ENCODE measurements at places on chromosomes 13 and 19.

GRCh38 chr13:25674371-25674770, 302.6 kb downstream of the ATP8A2 start:
- no peak for DNase-seq

DNA sequence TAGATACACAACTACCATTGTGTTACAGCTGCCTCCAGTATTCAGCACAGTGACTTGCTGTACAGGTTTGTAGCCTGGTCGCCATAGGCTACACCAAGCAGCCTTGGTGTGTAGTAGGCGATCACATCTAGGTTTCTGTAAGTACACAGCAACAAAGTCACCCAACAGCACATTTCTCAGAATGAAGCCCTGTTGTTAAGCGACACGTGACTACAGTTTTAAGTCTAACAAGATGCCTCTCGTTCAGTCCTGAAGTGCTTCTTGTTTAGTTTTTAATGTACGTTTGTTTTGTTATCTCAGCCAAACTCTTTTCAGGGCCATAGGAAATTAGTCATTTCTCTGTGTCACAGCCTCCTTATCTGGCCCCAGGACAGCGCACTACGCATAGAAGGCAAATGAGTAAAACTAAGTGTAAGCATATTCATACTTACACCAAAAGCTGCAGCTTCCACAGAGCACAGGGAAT, 50.0 kb upstream of the GPR183 start:
- DNase-seq = no peak

GRCh38 chr19:44889830-44890365, 1.2 kb upstream of the TOMM40 start:
- no peak for DNase-seq

DNA sequence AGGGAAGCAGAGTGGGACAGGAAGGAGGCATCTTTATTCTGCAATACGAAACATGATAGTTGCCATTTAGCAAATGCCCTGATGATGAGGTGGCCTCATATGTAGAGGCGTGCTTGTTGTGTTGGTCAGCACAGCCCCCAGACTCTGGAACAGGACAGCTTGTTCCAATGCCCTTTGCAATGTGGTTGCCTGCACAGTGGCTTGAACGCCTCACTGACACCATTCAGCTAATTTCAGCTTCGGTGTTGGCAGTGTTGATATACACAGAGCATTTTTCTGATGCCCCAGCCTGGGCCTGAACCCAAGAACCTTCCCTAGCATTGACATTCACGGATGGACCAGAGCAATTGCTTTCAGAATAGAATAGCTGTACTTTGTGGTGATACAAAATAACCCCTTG, 133.3 kb downstream of the HS6ST3 start:
- no peak for DNase-seq

DNA sequence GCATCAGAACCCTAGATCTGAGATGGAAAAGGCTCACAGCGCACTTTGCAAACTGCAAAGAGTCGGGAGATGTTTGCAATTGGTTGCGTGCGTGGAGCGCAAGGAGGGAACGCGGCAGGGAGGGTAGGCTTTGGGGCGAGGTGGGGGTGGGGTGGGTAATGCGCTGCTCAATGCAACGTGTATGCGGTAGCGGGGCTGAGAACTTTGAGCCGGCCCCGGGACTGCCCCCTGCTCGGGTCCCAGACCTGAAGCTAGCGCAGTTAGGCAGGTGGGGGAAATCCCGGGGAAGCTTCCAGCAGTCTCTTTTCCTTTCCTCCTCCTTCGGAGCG, 971 bp downstream of the FOSB start:
- DNase-seq = no peak

- no peak for DNase-seq
Observed at GRCh38 chr13:112448621-112449544, 72.7 kb downstream of the SPACA7 start.

DNA sequence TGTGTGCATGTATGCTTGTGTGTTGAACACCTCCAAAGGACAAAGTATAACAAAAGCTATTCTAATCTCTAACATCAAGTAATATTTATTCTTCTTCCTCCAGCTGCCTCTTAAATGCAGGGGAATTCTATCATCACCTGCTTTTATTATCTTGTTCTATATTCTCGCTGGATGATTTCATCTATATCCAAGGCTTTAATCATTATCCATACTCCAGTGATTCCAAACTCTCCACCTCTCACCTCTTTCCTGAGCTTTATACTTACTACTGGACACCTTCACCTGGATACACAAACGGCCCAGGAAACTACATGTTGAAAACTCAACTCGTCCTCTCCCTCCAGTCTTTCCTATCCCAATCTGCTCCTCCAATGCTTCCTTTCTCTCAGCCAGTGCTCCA, 418.6 kb downstream of the KLF5 start:
- DNase-seq = no peak

DNA sequence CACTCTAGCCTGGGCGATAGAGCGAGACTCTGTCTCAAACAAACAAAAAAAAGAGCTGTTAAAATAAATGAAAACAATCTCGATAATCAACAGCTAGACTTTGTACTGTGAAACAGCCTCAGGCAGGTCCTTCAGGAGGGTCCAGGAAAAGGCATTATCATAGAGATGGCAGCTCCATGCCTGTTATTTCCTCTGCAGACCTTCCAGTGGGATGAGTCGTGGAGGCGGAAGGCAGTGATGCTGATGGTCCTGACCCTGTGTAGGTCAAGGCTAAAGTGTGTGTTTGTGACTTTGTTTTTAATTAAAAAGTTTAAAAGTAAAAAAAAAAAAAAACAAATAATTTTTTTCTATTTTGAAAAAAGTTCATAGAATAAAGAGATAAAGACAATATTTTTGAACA, 117.4 kb downstream of the TNFRSF19 start:
- no peak for DNase-seq

DNA sequence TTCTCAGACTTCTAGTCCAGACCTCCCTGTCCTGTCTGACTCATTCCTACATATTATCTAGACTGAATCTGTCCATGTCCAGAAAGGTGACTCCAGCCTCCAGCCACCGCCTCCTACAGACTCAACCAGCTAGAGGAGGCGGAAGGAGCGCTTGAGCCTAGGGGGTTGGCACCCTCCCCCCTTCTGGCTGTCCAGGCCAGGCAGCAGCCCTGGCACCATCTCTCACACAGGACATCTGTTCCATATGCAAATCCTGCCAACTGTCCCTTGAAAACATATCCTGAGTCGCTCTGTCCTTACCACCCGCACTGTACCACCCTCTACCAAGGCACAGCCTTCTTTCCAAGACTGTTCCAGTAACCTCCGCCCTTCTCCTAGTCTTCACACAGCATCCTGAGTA, 150.7 kb upstream of the WASF3 start:
- no peak for DNase-seq

- no peak for DNase-seq
Observed at GRCh38 chr19:39131255-39131755, 5.7 kb downstream of the PAK4 start.

DNA sequence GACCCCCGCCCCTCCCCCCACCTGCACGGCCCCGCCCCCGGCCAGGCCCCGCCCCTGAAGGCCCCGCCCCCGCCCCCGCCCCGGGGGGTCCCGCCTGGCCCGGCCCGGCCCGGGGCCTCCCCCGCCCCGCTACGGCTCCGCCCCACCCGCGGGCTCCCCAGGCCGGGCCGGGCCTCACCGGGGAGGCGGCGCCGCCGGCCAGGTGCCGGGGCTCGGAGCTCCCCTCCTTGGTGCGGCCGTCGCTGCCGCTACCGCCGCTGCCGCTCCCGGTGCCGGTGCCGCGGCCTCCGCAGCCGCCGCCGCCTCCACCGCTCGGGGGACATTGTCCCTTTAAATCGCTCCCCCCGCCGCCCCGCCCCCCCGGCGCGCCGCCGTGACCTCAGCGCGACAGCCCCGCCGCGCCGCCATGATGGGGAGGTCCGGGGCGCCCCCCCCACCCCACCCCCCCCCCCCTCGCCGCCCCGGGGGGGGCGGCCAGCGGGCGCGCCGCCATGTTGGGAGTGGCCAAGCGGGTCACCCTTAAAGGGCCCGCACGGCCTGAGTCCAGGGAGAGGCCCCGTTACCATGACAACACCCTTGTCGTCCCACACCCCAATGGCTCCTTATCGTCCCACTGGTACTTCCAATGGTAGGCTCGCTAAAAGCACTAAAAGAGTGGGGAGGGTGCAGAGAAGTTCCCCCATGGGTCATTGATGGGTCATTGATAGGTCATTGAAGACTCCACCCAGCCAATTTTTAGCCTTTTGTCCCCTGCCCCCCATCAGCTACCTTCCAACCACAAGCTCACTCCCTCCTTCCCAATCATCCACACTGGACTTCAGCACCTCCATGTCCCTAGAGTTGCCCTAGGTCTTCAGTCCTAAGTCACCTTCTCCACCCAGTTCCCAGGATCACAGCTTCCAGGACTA, at the start of gene WIZ:
Gene WIZ, minus strand, starts transcription at position 337 of the 908 bp plus-strand sequence. CDS start 1,649 bp downstream, outside the sequence.
- DNase-seq = peak; percentile 68

DNA sequence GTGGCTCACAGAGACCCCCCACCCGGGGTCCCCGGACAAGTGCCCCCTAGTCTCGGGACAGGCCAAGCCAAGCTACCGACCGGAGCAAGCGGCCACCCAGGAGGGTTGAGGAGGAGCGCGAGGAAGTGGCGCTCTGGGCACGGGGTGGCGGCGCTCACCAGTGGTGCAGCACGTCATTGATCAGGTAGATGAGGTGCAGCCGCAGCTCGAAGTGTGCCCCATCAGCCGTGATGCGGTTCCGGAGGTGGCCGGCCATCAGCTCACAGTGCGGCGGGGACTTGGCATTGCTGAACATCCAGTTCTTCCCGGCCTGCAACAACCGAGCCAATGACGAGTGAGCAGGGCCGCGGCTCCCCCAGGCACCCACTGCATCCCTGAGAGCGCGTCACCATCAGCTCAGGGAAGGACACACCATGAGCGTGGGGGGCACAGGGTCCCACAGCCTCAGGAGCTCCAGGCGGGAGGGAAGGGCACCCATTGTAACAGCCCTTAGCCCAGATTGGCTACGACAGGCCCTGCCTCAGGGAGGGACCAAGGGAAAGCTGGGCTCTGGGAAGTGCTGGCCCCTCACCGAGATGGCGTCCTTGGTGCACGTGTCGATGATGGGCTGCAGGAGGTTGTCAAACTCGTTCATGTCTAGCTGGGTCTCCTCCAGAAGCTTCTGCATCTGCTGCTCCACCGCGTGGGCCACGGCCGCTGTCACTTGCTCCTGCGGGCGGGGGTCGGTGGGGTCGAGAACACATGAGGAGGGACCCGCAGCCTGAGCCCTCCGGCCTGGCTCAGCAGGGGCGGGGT, 9.6 kb downstream of the CHERP start:
- no peak for DNase-seq

- no peak for DNase-seq
Observed at GRCh38 chr19:29886586-29886985, 55.5 kb upstream of the URI1 start.

- DNase-seq = no peak
Observed at GRCh38 chr19:14053500-14053899, 8.4 kb downstream of the PALM3 start.

GRCh38 chr13:30991184-30991583, 58.7 kb downstream of the TEX26 start:
- DNase-seq = no peak

GRCh38 chr13:50891206-50891605, 18.4 kb upstream of the RNASEH2B start:
- no peak for DNase-seq

DNA sequence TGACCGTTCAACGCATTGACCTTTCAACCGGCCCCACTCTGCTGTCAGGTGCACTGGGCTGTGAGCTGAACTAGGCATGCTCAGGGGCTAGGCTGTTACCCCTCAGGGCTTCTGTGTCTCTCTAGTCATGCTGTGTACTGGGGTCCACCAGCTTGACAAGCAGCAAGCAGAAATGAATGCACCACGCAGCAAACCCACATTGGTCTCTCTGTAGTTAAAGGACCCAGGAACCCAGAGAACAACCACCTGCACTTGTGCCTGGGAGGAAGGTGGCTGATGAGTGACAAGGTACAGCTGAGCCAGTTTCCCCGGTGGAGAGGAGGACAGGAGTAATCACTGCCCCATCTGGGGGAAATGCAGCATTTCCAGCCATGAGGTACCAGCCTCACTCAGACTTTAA, 159.9 kb downstream of the USP12 start:
- no peak for DNase-seq

GRCh38 chr13:99796175-99796819, 175.3 kb downstream of the ZIC5 start:
- DNase-seq = no peak

DNA sequence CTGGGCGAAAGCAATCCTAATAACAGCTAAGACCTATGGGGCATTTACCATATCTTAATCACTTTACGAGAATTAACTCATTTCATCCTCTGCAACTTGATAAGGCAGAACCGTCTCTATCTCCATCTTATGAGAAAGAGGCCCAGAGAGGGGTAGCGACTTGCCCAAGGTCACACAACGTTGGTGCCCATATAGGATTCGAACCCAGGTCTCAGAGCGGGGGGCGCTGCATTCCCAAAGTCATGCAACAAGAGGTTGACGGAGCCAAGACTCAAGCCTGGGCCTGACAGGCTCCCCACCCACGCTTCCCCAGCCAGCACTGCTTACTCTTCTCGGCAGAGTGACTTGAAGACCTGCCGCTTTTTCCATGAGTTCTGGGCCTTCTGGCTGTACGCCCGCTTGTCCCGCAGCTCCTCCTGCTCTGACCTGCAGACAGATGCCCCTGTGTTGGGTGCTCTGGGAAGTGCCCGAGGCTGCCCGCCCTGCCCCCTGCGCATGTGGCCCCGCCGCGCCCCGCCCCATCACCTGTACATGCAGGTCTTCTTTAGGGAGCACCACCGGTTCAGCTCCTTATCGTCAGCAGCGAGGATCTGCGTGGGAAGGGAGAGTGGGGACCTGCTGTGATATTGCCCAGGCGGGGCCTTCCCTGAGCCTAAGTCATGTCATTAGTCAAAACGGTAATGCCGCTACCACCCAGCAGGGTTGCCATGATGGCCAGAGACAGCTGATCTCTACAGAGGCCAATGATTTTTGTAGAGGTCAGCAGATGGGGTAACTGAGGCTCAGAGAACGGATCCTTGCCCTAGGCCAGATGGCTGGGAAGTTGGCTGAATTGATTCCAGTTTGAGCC, 10.8 kb downstream of the KRI1 start:
- no peak for DNase-seq

DNA sequence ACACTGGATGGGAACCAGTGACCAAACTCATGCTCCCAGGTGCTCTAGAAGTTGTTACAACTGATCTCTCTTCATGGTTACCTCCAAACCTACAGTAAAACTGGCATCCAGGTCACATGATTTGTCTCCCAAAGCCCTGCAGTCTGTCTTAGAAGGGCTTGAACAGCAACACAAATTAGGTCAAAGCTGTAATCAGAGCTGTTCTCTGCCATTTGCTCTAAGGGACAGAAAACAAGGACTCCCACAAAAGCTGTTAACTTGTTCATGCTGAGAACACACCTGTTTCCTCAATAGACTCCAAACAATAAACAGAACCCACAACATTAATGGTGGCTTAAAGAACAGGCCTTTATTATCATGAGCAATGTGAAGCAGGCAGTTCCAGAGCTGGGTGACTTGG, 8.0 kb downstream of the ZNF671 start:
- no peak for DNase-seq
